ENCODE measurements at places on chromosomes 3 and 15. TPM values are rescaled to one million over a fixed set of nuclear protein-coding genes. Genes with fewer than 3 reads are reported as not detected.

The ZNF80 gene
- 0.15 TPM for polyA plus RNA-seq

GRCh38 chr15:99090011-99090699 is 14.7 kb upstream of the SYNM start:
- DNase-seq: no peak

- no peak for DNase-seq
Observed at GRCh38 chr3:134666885-134667284, 16.1 kb upstream of the KY start.

The CD47 gene
- 90.2 TPM for polyA plus RNA-seq

DNA sequence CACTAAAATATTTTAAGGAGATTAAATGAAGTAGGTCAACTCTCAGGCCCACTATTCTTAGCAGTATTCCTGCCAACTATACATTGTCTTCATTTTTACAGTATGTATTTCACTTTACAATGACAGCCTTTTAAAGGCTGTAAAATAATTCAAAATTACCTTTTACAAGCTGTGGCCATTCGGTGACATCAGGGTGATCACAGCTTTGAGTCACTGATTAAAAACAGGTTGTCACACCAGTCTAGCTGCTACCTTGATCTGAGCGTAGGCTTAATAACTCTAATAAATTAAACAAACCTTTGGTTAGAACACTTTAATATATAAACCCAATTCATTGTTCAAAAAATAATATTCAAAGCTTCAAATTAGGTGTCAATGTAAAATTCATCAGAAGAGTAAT is 29.9 kb downstream of the UBE3A start:
- DNase-seq: no peak

GRCh38 chr15:52558196-52558595 is 10.6 kb downstream of the ARPP19 start:
- no peak for DNase-seq

DNA sequence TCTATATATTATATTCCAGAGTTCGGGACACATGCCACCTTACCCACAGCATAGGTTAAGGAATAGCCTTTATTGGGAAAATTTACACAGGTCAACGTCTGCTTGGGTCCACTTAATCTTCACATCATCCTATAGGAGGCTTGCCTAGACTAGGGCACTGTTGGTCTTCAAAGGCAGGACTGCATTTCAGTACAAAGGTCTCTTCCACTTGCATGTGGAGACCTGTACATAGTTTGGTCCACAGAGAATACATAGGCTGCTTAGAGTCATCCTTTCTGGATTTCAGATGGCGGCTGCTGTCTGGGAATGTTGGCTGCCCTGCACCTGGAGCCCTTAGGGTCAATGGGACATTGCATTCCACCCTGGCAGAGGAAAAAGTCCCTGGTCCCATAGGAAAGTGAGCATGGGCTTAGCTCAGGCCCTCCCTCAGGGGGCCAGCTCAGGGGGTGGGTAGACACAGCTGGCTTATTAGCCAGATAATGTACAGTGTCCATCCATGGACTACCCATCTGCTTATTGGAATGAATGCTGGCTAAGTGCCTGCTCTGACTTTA is 75.3 kb upstream of the TGFBR2 start:
- DNase-seq: no peak

DNA sequence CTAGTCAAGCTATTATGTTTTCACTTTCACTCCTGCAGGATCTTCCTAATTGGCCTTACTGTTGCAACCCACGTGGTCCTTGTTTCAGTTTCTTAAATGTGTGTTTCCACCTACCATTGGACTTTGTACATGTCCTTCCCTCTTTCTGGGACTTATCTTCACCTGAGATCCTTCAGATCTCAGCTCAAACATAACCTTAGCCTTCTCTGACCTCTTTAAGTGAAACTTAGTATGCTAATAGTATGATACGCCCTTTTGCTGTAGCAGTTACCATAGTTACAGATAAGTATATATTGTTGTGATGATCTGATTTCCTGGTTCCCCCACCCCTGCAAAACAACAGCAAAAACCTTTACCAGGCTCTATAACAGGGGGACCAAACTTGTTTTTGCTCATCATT is 35.2 kb downstream of the U2SURP start:
- no peak for DNase-seq

The RGMA gene
- polyA plus RNA-seq: 7.9 TPM

- DNase-seq: no peak
Observed at GRCh38 chr3:97830638-97831037, 8.8 kb downstream of the CRYBG3 start.

DNA sequence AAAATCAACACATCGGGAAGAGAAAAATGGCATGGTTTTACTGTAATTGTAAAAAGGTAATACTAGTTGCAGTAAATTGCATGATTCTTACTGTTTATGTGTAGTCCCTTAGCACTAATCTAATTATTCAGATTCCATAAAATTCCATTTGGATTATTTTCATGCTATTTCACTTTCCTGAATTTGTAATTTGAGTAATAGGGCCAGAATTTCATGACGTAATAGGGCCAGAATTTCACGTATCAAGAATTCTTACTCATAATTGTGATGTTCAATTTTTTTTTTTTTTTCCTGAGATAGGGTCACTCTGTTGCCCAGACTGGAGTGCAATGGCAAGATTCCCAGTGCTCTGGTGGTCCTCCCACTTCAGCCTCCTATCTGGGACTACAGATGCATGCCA is 2.9 kb upstream of the U2SURP start:
- DNase-seq: no peak

The CCR5 gene
- 0.33 TPM for polyA plus RNA-seq

DNA sequence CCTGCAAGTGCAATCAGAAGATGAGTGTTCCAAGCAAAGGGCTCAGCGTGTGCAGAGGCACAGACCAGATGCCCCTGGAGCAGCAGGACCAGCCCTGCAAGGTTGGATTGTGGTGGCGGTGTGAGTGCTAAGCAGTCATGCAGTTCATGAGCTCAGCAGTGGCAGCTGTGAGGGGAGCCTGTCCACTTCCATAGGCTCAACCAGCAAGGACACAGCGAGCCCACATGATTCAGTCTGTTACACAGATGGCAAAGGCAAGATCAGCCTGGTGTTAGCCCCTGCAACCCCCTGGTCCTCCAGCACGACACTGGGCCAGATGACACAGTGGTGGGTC is 95.9 kb upstream of the PRR23E start:
- no peak for DNase-seq

GRCh38 chr3:9679476-9680080 is 24.1 kb upstream of the CPNE9 start:
- DNase-seq: no peak

- DNase-seq: no peak
Observed at GRCh38 chr3:109640146-109640652, 302.9 kb upstream of the DPPA4 start.

DNA sequence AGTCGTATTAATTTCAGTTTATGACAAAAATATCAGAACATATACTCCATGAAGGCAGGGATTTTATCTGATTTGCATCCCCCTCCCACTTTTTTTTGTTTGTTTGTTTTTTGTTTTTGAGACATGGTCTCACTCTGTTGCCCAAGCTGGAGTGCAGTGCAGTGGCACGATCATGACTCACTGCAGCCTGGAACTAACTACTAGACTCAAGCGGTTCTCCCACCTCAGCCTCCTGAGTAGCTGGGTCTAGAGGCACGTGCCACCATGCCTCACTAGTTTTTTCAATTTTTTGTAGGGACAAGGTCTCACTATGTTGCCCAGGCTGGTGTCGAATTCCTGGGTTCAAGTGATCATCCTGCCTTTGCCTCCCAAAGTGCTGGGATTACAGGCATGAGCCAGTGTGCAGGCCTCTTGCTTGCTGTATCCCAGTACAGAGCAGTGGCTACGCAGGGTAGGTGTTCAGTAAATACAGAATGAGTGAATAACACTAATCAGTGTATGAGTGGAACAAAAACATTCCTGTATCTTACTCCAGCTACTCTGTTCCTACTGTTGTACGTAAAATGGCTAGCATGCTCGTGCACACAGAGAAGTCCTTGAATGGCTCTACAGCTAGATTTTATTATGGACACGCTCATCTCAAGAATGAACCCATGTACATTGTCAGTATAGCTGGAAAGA is 272.4 kb downstream of the FOXP1 start:
- DNase-seq: no peak

DNA sequence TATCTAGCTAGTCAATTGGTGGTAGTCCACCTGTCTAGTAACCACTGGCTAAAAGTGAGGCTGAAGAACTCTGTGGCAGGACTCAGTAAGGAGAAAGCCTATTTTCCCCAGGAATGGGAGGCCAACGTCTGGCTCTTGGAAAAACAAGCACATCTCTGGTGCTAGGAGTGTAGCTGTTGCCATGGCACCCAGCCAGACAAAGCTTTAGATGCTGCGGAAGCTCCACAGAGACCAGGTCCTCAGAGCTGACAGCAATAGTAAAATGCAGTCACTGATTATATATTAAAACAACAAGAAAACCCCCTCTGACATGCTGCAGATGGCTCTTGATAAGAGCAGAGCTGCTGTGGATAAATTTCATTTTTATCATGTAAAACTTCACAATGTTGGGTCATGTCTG is 124.9 kb upstream of the STRIT1 start:
- DNase-seq: peak; percentile 61

GRCh38 chr3:193645806-193646205 is 52.8 kb downstream of the OPA1 start:
- DNase-seq: no peak

DNA sequence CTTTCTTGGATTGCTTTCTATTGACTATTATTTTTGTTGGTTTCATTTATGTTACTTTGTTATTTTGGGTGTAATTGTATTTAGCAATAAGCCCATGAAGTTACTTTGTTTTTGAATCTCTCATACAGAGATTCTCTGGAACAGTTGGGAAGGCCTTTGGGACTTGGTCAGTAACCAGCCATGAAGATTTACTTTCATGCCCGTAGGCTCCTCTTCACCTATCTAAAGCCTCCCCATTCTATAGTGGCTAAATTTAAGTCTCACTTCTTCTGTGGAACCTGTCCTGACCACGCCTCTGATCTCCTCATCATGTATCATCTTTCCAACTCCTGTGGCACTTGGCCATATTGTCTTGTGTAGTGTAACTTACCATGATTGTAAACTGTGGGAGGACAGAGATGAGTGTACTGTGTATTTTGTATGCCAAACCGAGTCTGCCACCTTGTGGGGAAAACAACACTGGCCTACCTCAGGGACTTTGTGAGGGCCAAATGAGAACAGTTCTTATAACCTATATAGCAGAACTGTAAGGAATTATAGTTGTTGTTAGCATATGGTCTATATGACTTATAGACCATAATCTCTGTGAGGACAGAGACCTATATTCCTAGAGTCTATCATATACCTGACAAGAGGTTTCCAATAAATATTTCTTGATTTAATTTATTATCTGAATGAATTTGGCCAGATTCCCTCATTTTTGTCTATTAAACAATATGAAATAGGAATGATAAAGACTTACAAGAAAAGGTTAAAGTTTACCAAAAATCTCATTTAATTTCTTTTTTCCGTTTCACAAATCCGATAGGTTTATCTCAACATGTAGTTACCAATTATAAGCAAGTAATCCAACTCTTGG is 75.0 kb downstream of the STARD9 start:
- peak; percentile 78 for DNase-seq

- DNase-seq: no peak
Observed at GRCh38 chr3:115659253-115660220, 36.2 kb downstream of the GAP43 start.

- DNase-seq: no peak
Observed at GRCh38 chr3:100221159-100221558, 39.6 kb upstream of the TBC1D23 start.

The PARL gene
- 60.0 TPM for polyA plus RNA-seq

The FMN1 gene
- polyA plus RNA-seq: 23.1 TPM

GRCh38 chr15:64310036-64310435 is 45.9 kb downstream of the CSNK1G1 start:
- no peak for DNase-seq

- peak; percentile 22 for DNase-seq
Observed at GRCh38 chr15:69225355-69226022, 65.1 kb downstream of the GLCE start.

DNA sequence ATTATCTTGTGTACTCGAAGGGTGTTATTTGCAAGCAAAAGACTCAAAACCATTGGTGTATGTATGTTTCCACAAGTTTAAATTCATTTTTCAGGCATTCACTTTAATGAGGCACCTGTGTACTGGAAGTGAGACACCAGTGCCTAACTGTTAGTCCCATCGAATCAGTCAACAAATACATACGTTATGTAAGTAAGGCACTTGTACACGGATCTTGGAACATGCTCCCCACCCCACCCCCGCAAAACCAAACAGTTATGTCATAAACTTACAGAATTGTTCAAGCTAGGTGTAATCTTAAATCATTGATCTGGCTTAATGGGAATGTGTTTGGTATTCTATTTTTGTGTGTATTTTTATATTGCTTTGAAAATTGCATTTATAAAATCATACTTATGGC is 17.1 kb downstream of the LRRC28 start:
- DNase-seq: no peak

- DNase-seq: no peak
Observed at GRCh38 chr3:152557302-152557999, 277.5 kb upstream of the P2RY1 start.

- no peak for DNase-seq
Observed at GRCh38 chr3:33791477-33792166, 6.8 kb upstream of the PDCD6IP start.

The NR2E3 gene
- polyA plus RNA-seq: 1.0 TPM
